IPS-NIHi11 (cell line): ENCODE measurements at places on chromosomes 6 and 20.

DNA sequence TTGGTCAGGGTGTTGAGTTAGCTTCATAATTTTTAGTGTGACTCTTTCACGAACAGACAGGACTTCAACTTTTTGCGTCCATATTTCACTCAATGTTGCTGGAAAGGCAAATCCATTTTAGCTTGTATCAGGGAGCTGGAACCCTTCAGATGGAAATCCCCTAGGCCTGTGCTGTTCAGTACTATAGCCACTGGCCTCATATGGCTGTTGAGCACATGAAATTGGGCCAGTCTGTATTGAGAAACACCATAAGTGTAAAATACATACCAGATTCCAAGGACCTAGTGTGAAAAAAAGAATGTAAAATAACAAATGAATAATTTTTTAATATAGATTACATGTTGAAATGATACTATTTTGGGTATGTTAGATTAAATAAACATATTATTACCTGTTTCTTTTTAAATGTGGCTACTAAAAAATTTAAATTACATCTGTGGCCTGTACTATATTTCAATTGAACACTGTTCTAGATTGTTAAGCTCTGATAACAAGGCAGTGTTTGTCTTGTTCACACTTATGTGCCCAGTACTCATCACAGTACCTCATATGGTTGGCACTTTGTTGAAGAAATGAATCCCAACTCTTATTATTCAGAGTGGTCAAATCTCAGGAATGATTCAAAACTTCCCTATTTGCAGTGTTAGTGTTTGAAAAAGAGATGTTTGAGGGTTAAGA is 34.3 kb downstream of the CTNNBL1 start:
- no peak for DNase-seq

DNA sequence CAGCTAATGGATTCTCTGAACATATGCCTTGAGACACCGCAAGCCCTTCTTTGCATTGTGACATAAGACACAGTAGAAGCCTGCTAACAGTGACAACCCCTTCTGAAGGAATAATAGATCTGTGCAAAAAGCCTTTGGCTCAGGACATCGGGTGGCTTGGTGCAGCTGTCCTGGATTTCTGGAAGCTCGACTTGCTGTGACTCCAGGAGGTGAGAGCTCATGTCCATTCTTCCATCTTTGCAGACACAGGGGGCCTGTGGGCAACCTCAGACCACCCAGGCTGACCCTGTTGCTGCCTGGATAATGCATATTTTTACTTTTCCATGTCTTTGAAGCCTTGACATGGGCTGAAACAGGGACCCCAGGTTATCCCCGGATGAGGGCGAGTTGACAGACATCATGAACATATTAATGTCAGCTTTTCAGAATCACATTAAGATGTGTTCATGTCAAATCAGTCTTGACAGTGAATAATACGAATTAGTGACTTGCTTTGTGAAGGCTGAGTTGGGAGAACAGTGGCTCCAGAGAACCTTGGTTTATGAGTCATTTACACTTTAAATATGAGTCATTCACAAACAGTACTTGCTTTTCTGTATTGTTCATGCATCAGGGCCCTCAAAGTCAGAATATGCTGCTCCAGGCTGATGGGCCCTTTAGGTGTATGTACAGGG is 66.8 kb upstream of the IYD start:
- DNase-seq, result peak; percentile 36

DNA sequence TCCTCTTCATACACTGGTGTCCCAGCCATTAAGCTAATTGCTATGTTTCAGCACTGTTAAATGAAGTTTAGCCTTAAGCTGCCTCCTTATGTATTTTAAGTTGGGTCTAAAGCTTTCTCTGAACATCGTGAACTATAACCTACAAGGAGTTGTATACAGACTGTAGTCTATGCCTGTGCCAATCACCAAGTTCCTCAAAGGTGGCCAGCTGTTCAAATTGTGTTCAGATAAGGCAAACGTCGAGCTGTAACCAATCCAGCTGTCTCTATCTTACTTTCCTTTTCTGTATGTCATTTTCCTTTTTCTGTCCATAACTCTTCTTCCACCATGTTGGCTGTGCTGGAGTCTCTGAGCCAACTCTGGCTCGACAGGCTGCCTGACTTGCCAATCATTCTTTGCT is 199.6 kb downstream of the OGFRL1 start:
- DNase-seq, result no peak

- DNase-seq, result no peak
Measured at GRCh38 chr6:155106456-155107115, 111.5 kb downstream of the TIAM2 start.

- no peak for DNase-seq
Measured at GRCh38 chr20:51342510-51343236, 199.8 kb downstream of the NFATC2 start.

- no peak for DNase-seq
Measured at GRCh38 chr6:127749095-127749494, 151.8 kb downstream of the THEMIS start.

DNA sequence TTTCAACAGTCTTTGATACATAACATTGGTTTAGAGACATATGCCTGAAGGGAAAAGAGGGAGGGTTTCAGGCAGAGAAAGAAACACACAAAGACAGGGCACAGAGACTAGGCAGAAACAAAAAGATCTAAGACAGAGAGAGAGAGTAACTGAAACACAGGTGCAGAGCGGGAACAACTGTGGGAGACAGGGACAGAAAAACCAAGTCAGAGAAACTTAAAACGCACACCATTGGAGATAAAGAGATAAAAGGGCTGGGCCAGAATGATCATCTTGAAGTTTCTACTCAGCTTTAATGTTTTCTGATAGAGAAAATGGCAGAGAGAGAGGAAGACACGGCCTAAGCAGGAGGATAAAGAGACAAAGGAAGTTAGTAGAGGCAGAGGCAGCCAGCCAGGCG is 11.8 kb downstream of the UNC5CL start:
- DNase-seq, result no peak

GRCh38 chr20:32263398-32263954 is 14.0 kb upstream of the KIF3B start:
- no peak for DNase-seq

- no peak for DNase-seq
Measured at GRCh38 chr6:45076217-45076930, 251.8 kb upstream of the RUNX2 start.

DNA sequence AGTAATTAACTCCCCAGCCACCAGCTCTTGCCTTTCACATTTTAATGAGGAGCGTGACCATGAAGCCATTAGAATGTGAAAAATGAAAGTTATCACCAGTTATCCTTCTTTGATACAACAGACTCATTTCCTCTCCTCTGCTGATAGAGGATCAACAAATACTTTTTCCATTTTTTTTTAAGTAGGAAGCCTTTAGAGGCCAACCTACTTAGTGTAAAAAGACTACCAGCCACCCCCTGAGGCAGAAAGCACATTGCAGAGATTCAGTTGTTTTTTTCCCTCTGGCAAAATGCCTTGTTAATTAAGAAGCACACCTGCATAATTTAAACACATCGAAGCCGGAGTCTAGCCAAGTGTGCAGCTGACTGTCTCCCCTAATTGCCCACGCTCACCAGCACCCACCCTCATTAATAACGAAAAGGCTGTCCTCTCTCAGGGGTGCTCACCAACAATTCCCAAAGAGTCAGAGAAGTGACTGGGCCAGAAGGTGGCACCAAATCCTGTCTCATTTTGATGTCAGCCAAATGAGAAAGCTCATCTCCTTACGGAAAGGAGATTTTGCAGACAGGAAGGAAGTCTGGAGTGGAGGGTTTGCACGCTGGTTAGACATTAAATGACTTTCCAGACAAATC is 60.9 kb upstream of the MC3R start:
- peak; percentile 40 for DNase-seq

- no peak for DNase-seq
Measured at GRCh38 chr6:44373051-44373450, 14.5 kb upstream of the CDC5L start.

DNA sequence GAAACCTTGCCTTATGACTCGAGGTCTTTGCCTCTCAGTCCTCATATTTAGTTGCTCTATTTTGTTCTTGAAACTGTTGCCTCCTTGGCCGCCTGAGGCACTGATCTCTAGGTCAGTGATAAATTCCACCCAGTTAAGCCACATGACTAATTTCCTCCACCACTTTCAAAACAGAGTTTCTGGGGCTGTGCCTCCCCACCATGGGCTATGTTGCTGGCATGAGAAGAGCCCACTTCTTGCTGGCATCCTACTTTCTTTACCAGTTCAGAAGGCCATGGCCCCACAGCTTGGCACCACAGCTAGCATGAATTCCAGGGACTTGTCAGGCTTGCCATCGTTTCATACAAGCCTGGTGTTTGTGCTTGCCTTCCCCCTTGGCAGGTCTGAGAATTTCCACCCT is 361.4 kb upstream of the JAG1 start:
- DNase-seq, result no peak
